ENCODE measurements at places on chromosomes 12 and 14.

DNA sequence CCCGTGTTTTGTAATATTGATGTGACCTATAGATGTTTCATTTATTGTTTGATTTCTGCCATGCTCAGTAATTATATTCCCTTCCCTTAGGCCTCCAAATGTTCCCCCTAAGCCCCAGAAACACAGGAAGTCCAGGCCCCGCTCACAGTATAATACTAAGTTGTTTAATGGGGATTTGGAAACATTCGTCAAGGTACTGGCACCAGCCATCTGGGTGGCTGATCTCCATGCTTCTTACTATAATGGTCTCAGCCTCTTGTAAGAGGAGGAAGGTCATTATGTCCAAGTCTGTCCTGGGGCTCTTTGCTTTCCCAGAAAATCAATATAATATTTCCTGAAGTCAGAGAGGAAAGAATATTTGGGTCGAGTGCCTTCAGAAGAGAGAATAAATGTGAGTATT, 130.9 kb downstream of the KICS2 start:
- DNase-seq = no peak

- DNase-seq = no peak
These were observed 65.9 kb downstream of the RERG start for GRCh38 chr12:15155271-15155670.

GRCh38 chr12:45938566-45938965, 51.8 kb downstream of the SCAF11 start:
- no peak for DNase-seq

DNA sequence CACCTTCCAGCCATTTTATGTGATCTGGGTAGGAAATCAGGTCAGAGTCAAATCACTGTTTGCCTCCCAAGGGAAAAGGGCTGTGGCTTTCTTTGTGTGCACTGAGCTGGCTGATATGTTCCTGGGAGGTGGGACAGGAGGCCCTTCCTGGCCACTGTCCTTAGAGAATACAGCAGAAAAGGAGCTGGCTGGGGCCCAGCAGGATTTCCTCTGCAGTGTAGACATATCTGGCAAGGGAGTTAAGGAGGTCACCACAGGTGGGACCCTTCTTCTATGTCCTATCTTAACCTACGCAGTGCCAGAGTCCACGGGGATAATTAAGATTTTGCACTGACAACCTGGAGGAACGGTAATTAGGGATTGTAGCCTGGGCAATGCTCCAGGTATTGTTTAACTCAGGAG, 145.3 kb downstream of the NTF3 start:
- DNase-seq = no peak

DNA sequence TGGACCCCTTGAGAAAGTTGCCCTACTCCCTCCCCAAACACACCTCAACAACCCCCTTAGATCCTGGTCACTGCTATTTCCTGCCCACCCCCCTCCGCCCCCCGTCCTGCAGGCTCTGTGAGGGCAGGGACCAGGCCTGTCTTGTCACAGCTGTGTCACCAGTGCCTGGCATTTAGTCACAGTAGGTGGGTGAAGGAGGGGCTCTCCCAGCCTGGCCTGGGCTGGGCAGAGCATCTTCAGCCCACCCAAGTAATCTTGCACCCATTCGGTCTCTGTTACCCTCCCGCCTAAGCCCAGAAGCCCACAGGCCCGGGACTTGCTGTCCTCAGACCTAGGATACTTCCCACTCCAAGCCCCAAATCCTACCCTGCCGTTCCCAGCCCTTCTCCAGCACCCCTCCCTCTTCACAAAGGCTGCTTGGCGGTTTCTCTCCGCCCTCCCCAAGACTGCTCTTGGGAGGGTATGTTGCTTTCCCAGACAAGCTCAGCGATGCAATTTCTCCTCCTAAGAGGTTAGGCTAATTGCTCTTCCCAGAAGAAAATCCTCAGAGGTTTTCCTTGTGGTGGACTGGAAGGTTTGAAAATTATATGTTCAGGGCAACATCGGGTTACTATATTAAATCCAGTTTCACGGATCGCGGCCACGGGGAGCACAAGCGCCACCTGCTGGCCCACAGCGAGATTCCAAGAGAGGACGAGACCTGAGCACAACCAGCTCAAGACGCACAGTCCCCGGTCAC, 50.8 kb upstream of the ZFP36L1 start:
- peak; percentile 26 for DNase-seq

DNA sequence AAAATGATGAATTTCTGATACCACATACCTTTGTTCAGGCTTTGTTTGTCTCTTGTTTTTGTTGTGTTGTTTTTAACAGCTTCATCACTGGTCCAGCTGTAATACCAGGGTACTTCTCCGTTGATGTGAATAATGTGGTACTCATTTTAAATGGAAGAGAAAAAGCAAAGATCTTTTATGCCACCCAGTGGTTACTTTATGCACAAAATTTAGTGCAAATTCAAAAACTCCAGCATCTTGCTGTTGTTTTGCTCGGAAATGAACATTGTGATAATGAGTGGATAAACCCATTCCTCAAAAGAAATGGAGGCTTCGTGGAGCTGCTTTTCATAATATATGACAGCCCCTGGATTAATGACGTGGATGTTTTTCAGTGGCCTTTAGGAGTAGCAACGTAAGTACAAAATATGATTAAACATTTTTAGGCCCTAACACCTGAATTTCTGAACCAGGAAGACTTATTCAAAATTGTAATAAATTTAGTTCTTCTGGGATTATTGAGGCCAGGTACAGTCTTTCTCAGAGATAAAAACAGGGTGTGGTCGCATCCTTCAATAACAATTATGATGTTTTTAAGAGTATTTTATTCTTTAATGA, 22.4 kb downstream of the RXYLT1 start:
- no peak for DNase-seq

- no peak for DNase-seq
These were observed 86.9 kb downstream of the AVPR1A start for GRCh38 chr12:63064080-63064479.
